Thymus (tissue), 14 donors: ENCODE measurements at places on chromosomes 7 and 10. TPM values are rescaled to one million over a fixed set of nuclear protein-coding genes. Genes with fewer than 3 reads are reported as not detected.

Gene SUN3
- polyA plus RNA-seq = 1.3 TPM

Gene LAMB1
- 251 TPM for polyA plus RNA-seq

Gene GAD2
- 0.05 TPM for polyA plus RNA-seq

Gene SLC39A12
- polyA plus RNA-seq = 0.23 TPM

Gene GDF10
- polyA plus RNA-seq = 0.39 TPM

Gene DNTT
- 38.4 TPM for polyA plus RNA-seq

Gene TMEM196
- polyA plus RNA-seq = 0.18 TPM

Gene AKR1C3
- 26.3 TPM for polyA plus RNA-seq

Gene ACBD7
- polyA plus RNA-seq = 1.4 TPM

Gene CNOT4
- 12.8 TPM for polyA plus RNA-seq

Gene NRG3
- 0.09 TPM for polyA plus RNA-seq
